ENCODE measurements at places on chromosomes 3 and 15.

DNA sequence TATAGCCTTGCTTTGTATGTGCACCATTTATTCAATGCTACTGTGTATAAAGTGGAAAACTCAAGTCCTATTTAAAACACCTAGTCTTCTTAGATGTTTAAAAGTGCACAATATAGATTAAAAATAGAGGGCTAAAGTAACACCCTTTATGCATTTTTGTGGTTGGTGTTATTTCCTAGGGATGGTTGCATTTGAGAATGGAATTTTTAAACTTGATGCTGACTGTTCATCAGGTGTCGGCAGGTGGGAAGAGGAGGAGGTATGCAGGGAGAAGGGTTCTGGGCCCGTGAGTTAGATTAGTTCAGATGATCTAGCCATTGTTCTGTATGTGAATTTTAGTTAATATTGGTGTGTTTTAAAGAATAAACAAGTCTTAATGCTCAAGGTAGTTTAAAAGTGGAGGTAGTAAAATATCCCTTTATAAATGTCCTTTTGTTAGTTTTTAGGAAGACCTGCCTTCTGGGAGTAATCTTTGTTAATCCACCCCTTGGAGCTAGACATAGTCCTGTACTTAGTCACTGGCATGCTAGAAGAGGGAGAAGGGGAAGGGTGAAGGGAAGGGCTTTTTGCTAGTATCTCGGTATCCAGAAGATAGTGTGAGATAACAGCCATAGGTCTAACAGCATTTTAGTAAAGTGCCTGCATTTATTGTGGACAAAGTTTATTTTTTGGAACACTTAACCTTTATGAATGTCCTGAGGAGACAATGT, 8.1 kb upstream of the SRPRB start:
- DNase-seq = no peak

GRCh38 chr3:33490641-33491241, 50.5 kb upstream of the UBP1 start:
- no peak for DNase-seq

DNA sequence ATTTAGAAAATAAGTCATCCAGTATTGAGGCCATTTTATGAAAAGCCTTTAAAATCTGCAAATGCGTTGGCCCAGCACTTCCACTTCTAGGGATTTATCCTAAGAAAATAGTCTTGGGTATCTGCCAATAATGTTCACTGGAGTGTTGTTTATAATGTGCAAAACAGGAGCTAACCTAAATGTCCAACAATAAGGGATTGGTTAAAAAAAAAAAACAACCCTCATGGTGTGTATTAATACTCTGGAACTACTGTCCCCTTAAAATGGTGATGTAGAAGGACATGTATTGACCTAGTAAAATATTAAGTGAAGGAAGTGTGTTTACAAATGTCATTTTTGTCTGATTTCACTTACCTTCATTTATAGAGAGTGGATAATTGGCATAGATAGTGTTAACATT, 58.0 kb downstream of the IGF1R start:
- DNase-seq = no peak

- no peak for DNase-seq
These were observed 47.8 kb downstream of the BSN start for GRCh38 chr3:49602049-49602554.

- DNase-seq = no peak
These were observed 184.9 kb downstream of the GAP43 start for GRCh38 chr3:115808244-115808643.
